ENCODE measurements at places on chromosomes 7 and 10. TPM values are rescaled to one million over a fixed set of nuclear protein-coding genes. Genes with fewer than 3 reads are reported as not detected.

The ANXA8L1 gene
- 0.51 TPM for total RNA-seq

The CDNF gene
- 2.9 TPM for total RNA-seq

The UNCX gene
- total RNA-seq = not detected

The SPDYE9 gene
- total RNA-seq = not detected

The UTF1 gene
- 0.21 TPM for total RNA-seq

The EPHB6 gene
- total RNA-seq = 13.6 TPM

The TBXAS1 gene
- 4.7 TPM for total RNA-seq

The PSTK gene
- 7.1 TPM for total RNA-seq

The MRLN gene
- total RNA-seq = not detected

The MPP7 gene
- 16.3 TPM for total RNA-seq

The ST8SIA6 gene
- 0.30 TPM for total RNA-seq

Data from activated T-cell treated with anti-CD3 and anti-CD28 coated beads, Interleukin-2, amount 50 U/mL, for 72 hours (primary cell).